ENCODE measurements at places on chromosomes 4 and X.
A peak's percentile ranks its signal among the peaks of the same experiment; 100 is the strongest.

DNA sequence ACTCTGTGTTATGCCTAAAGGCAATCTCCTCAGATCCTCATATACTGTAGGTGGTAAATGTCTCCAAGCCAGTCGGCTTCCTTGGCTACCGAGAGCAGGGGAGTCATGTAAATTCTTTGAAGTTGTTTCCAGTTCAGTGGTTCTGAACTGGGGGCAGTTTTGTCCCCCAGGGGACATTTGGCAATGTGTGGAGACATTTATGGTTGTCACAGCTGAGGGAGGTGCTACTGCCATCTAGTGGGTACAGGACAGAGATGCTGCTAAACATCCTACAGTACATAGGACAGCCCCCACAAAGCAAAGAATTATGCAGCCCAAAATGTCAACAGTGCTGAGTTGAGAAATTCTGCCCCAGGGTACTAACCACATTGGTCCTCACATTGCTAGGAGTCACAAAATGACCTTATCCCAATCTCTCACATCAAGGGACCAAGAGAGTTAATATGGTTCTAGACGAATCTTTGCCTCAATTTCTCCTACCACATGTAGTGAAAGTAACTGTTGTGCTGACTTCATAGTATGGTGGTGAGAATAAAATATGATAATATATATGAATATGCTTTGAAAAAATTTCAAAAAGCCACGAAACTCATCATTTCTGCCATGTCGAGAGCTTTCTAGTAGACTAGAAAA is 104.4 kb upstream of the ARHGAP24 start:
- DNase-seq: no peak

DNA sequence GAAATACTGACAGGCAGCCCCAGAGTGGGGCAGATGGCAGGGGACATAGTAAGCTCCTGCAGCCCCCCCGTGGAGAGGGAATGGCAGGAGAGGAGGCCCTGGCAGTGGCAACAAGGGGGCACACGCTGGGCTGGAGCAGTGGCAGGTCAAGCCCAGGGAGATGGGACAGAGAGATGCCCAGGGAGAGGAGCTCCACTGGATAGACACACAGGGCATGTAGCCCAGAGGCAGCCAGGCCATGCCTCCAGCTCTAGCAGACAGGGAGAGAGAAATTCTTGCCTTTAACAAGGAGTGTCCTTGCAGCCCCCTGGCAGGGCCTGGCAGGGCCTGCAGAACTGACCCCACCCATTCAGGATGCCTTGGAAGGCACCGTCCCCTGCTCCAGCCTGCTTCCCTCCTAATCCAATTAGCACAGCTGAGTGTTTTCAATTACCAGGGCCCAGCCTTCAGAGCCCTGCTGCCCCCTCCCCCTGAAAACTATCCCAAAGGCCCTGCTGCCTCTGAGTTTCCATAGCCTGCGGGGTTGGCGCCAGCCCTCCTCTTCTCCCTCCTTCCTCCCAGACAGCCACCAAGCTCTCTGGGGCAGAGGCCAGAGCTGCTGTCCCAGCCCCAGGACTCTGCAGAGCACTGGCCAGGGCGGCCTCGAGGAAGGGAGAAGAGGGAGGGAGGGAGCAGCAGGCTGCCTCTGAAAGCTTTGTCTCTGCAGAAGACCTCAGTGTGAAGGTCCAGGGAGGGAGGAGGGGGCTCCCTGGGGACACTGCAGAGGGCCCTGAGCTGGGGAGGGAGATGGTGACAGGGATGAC is 12.5 kb downstream of the L1CAM start:
- DNase-seq: no peak

- no peak for DNase-seq
Measured at GRCh38 chr4:97910005-97910404, 233.3 kb downstream of the STPG2 start.

GRCh38 chrX:54182194-54182863 is 725 bp downstream of the FAM120C start:
- DNase-seq: peak; percentile 56

- no peak for DNase-seq
Measured at GRCh38 chr4:165592386-165592785, 213.6 kb downstream of the CPE start.

- DNase-seq: no peak
Measured at GRCh38 chrX:122818068-122818467, 366.0 kb upstream of the GRIA3 start.

GRCh38 chr4:10115797-10116568 is 616 bp downstream of the WDR1 start:
- DNase-seq: peak; percentile 60

- no peak for DNase-seq
Measured at GRCh38 chrX:68997911-68998310, 167.3 kb downstream of the PJA1 start.

DNA sequence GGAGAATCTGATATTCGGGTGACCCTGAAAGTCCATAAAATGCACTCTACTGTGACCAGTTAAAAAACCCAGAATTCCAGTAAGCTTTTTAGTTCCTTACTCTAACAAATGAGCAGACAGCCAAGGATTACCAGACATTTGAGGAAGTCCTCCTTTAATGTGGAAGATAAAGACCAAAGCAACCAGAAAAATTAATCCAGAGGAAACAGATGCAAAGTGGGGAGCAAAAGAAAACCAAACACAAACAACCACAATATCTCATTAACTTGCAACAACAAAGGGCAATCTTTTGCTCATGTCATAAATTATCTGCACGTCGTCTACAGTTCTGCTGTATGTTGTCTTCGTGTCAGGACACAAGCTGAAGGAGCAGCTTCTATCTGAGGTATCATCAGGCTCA is 164.4 kb downstream of the PJA1 start:
- no peak for DNase-seq

DNA sequence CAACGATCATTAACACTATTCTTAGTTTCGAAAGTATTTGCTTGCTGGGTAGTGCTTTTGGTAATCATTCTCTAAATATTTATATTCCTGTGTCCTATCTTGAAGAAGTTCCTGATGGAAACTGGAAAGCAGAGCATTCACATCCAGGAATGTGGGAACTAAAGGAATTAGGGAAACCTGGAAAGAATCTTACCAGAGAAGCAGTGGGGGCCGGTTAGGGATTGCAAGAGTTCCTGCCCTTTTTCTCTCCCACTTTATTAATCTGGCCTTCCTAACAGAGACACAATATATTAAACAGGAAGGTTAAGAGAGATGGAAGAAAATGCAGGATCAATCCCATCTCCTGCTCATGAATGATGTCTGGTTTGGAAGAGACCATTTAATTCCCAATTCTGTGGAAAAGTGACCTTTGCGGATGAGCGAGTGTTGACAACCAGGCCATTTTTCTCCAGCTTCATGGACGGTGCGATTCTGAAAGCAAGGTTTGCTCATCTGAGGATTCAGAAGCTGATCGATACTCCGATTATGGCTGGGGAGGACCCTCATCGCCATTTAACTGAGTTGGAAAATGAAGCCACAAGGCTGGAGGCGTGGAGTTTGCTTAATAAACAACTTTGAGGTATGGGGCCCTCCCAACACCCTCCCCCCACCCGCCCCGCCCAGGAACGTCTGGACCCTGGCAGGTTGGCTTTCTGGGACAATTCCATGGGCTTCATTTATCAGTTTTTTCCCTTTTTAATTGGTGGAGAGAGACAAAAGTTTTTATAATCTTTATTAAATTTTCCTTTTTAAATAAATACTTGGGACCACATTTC is 52.3 kb downstream of the C4orf51 start:
- DNase-seq: no peak

- DNase-seq: no peak
Measured at GRCh38 chrX:100812216-100813158, 7.7 kb upstream of the CSTF2 start.

DNA sequence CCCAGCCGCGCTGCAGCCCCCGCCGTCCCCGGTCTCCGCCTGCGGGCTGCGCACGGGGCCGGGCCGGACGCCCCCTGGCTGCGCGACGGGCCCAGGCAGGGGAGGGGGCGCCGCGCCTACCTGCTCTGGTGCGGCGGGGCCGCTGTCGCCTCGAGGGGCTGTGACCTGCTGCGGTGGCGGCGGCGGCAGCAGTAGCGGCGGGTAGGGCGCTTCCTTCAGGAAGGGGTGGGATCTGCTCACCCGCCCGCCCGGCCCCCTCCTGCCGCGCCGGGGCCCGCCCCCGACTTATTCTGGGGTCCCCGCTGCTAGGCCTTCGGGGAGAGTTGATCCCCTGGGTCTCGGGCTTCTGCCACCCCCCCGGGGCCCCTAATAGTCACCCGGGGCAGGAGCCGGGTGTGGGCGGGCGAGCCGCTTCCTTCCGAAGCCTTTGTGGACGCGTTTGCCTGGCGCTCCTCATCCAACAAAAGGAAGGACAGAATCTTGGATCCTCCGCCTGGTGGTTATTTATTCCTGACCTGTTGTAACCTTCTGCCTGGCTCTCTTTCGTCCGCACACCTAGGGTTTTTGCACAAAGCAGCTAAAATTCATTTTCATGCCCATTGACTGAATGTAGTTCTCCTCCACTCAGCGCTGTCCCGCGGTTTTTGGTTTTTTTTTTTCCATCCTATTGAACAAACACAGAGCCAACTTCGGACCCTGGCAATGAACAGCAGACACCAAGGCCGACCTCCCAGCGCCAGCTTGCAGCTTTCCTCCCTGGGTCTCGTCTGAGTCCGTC is at the start of gene TMEM150C:
TSS of gene TMEM150C (minus strand) at position 203 of the 778 bp plus-strand sequence. CDS start 57,331 bp downstream, outside the sequence.
- no peak for DNase-seq

DNA sequence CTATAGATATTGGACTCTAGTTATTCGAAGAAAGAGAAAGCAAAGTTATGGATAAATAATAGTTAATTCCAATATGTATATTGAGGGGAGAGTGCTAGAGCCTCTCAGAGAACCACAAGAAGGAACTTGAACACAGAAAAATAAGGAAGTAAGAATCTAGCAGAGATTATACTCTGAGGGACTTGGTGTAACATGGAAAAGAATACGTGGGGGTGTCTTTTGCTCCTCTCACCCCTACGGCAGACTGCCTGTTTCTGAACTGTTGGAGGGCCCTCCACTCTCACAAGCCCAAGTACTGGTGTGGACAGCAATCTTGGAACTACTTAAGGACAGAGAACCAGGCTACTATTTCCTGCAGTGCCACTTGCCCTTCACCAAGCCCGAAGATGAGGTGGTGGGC is 1174.4 kb upstream of the PCDH10 start:
- DNase-seq: no peak

GRCh38 chr4:111689214-111689613 is 456.0 kb upstream of the FAM241A start:
- no peak for DNase-seq

- DNase-seq: no peak
Measured at GRCh38 chrX:119486745-119487144, 18.5 kb downstream of the SLC25A5 start.

- DNase-seq: no peak
Measured at GRCh38 chr4:82744284-82744968, 54.2 kb downstream of the SCD5 start.

GRCh38 chr4:11702886-11703557 is 274.3 kb upstream of the HS3ST1 start:
- DNase-seq: no peak

GRCh38 chr4:74206088-74206825 is 48.3 kb downstream of the MTHFD2L start:
- no peak for DNase-seq

DNA sequence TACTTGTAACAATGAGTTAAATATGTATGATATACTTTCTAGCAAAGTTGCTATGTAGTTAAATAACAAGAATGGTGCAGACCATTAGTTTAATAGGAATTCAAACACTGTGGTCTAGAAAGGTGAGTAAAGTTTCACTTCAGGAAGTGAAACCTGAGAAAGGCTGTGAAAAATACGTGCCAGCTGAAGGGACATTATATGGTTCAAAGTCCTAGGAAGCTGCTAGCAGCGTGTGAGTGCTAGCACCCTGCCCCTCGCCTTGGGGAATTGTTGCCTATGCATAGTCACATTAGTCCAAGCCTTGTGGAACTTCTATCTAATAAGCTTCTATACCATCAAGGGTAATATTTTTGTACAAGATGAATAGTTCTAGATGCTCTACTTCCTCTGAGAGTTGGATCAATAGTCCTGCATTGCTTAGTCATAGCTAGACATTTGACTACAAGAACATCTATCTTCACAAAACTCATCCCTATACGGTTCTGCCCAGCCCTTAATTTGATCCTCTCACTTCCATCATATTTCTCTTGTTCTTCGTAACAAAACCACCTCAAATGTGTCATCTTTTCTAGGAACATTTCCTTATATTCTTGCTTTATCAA is 45.8 kb upstream of the ARSJ start:
- no peak for DNase-seq

- no peak for DNase-seq
Measured at GRCh38 chrX:19753368-19753767, 134.0 kb downstream of the SH3KBP1 start.

- DNase-seq: no peak
Measured at GRCh38 chr4:101885574-101885973, 95.0 kb downstream of the BANK1 start.

GRCh38 chr4:33941854-33942253 is 2302.5 kb downstream of the ARAP2 start:
- DNase-seq: no peak

- DNase-seq: no peak
Measured at GRCh38 chrX:119895843-119896326, at the start of gene AKAP14. Gene AKAP14, plus strand, starts transcription at chrX:119895893. Its CDS starts 7,331 bp downstream, at chrX:119903224.

GRCh38 chr4:130486841-130487240 is 1390.9 kb downstream of the C4orf33 start:
- no peak for DNase-seq

- DNase-seq: no peak
Measured at GRCh38 chrX:123809854-123810375, 49.9 kb upstream of the XIAP start.

DNA sequence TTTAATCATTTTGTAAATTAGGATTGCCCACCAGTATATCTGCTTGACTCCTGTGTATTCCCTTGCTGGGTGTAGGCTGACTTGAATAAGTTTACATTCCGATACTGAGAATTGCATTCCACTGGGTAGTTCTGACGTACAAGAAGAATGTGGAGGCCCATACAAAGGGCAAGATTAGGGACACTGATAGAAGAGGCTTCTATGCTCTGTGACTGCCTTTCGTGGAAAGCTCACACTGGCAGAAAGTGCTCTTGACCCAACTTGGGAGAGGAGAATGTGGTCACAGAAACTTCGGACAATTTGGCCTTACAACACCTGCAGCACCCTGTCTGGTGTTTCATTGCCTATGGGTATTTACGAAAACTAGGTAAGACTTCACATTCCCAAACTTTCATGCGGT is 126.3 kb downstream of the RAPGEF2 start:
- DNase-seq: no peak

Measured in activated gamma-delta T cell treated with Interleukin-2 at 50 U/mL for 16 hours (primary cell).